Effector memory CD4-positive, alpha-beta T cell (primary cell): ENCODE measurements at places on chromosomes 16 and 17.

DNA sequence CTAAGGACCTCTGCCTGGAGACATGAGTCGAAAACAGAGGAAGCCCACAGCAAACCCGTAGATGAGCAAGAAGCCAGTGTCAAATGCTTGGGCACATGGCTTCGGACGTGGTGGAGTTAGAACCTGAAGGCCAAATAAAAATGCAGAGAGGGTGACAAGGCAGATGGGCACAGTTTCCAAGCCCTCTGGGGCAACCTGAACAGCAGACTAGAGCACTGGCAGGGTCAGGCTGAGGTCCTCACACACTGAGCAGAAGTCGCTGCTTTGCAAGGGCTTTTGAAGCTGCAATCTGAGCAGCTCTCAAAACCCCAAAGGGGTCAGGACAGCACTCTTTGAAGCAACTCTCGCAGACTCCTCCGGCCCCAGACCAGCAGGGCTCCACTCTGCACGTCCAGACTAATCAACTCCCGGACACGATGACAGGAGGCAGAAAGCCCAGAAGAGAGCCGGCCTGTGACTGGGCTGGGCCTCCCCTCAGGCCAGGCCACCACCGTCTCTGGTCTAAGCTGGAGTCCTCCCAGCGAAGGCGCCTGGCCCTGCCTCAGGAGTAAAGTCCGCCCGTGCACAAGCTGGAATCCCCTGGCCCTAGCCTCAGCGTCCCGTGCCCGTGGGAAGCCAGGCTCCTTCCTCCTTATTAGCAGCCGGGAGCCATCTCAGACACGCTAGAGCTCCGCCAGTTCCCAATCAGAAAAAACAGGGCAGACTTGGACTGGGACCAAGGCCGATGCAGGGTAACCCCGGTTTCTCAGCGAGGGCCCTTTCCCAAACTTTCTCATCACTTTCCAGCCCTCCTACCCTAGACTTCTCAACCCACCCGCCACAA lies 924 bp downstream of the SMARCD2 start:
- DNase-seq, result no peak

DNA sequence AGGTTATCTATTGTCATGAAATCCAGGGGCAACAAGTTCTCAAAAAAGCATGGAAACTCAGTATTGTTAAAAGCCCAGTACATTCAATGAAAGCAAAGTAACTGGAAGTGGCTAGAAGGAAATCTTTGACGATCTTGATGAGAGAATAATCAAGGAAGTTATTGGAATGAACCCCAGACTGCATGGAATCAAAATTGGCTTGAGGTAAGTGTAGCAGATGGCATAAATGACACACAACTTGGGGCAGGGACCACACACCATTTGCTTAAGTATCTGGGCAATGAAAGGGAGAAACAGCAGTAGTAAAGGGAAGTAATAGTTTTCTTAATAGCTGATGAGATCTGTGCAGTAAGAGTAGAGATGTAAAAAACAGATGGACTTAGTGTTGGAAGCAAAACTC lies 238.0 kb downstream of the HS3ST3A1 start:
- DNase-seq, result no peak

DNA sequence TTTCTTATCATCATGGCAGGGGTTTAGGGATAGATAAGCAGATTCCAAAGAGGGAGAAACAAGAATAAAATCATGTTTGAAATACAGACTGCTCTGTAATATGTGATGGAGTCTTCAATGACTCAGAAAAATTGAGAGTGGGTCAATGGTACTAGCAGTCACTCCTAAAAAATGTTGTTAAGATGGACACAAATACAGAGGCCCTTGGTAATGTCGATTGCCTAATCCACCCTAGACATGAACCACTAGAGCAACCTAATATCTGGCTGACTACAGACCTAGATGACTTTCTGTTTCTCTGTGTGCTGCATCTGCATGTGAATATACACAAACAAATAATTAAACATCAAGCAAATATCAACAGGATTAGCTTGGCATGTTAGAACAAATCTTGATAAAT lies 135.8 kb downstream of the CDH8 start:
- DNase-seq, result no peak

GRCh38 chr16:11716336-11716735 lies 26.3 kb downstream of the TXNDC11 start:
- no peak for DNase-seq

DNA sequence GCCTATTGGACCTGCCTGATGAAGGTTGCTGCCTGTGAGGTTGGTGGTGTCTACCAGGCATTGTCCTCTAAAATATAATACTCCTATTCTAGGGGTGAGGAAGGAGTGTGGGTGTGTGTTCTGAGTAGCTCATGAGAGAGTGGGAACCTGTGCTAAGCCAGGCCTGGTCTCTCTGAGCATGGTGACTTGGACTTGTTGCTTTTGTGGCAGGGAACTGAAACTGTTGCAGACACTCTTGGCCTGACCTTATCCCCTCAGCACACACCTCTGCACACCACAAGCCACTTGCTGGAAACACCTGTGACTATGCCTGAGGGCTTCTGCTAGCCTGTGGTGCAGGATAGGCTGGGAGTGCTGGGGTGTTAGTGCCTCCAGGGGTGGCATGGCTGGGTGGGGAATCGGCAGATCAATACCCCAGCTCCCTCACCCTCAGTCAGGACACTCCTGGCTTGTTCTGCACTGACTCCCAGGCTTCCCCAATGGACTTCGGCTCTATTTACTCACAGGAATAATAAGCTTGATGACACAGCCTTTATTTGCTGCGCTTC lies 29.9 kb downstream of the PLCG2 start:
- no peak for DNase-seq

- DNase-seq, result no peak
Measured at GRCh38 chr16:50006964-50007363, 18.1 kb upstream of the CNEP1R1 start.

DNA sequence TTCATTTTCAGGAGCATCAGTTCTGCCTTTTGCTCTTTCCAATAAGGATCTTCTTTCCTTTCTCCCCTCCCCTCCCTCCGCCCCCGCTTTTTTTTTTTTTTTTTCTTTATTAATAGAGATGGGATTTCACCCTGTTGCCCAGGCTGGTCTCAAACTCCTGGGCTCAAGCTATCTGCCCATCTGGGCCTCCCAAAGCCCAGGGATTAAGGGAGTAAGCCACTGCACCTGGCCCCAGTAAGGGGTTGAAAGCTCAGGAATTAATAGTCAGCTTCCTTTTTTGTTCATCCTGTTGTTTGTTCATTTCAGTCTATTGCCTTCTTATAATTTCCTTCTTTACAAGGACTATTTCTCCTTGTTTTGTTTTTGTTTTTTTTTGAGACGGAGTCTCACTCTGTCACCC lies 7.9 kb upstream of the C17orf58 start:
- no peak for DNase-seq

- no peak for DNase-seq
Measured at GRCh38 chr16:73275024-73275423, 227.1 kb upstream of the ZFHX3 start.

DNA sequence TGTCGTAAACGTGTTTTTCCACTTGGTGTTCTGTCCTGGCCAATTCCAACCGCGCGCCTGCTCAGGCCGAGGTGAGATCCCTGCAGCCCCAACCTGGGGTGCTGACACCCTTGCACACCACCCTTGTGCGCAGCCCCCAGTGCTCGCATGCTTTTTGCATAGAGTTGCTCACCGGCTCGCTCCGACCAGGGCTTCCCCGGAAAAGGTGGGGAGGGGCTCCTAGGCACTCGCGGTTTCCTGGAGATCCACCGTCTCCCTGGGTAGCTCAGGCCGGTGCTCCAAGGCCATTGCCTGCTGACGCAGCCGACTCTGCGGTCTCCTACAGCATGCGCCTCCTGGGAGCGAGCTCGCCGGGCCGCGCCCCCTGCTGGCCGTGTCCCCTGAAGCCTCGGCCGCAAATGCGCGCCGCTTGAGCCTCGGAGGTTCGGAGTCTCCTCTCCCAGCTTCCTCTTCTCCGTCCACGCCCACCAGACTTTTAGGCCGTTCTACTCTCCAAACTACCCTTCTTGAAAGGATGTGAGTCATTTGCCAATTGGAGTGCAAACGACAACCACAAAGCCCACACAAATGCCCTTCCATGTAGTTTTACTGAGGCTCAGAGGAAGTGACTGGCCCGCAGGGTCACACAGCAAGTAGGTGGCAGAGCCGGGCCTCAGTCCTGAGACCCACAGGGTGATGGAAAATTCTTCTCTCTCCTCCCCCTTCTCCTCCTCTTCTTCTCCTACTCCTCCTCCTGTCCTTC lies 7.2 kb upstream of the PDP2 start:
- DNase-seq, result peak; percentile 77

DNA sequence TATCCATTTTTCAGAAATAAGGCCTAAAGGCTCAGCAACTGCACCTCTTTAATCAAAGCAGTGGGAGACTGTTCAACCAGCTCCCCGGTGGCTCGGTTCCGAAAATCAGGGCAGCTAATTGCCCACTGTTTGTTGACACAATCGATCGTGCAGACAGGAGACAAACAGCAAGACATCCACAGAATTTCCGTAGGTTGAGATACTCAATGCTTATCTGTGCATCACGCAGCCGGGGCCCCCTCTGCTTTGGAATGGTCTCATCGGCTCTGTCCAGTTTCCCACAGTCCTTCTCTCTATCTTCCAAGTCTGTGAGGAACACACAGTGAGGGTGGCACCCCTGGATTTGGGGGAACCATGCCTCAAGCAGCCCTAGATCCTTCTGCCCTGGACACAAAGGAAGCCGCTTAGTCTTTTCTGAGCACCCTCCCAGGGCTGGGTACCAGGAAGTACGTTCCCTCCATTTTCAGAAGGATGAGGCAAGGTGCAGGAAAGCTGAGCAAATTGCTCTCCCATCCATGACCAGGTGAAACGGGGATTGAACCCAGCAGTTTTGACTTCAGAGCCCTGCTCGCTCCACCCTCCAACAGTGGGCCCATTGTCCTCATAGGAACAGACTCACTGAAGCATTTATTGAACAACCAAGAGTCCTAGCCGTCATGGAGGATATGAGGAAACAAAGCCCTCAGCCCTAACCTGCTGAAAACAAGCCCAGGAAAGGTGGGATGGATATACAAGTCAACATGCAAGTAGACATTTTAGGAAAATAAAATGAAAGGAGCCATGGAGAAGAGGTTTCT lies 70.7 kb downstream of the C16orf95 start:
- no peak for DNase-seq

- DNase-seq, result no peak
Measured at GRCh38 chr16:75070012-75070841, 46.4 kb downstream of the LDHD start.

- DNase-seq, result no peak
Measured at GRCh38 chr16:28187595-28188004, 24.2 kb downstream of the XPO6 start.

DNA sequence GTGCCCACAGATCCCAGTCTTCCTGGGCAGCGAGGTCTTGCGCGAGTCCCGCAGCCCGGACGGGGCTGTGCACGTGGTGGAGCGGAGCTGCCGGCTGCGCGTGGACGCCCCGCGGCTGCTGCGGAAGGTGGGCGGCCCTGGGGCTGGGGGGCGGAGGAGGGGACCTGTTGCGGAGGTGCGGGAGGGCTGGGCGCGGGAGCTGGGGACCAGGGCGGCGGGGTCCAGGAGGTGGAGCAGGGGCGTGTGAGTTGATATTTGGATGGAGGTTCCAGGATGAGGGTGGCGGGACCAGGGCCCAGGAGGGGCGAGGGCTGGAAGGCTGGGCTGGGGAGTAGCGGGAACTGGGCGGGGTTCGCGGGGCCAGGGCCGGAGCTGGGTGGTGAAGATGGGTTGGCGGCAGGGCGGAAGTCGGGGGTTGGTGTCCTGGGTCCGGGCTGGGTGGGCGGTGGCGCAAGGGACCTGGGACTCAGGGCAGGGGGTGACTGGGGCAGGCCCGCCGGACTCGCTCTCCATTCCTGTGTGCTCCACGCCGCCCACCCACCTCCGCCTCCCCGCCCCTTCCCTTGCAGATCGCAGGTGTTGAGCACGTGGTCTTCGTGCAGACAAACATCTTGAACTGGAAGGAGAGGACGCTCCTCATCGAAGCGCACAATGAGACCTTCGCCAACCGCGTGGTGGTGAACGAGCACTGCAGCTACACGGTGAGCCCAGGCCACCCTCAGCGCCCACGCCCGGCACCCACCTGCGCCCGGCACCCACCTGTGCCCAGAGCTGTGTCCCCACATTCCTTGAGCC lies 29.6 kb downstream of the SEC14L5 start:
- no peak for DNase-seq

GRCh38 chr17:43667947-43668348 lies 6.2 kb upstream of the MEOX1 start:
- no peak for DNase-seq
